ENCODE measurements at places on chromosomes 11 and 22.

DNA sequence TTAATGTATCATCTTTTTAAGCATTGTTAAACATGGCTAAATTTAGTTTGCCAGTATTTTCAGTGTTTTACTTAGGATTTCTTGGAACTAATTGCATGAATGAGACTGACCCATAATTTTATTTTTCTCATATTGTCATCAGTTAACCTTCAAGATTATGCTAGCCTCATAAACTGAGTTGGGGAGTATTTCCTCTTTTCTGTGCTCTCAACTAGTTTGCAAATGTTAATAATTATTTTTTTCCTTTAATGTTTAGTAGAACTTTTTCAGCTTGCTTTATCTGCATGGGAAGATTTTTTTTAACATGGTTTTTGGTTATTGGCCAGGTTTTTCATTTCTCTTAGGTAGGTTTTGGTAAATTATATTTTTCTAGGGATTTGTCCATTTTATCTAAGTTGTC, 235.4 kb upstream of the SESN3 start:
- no peak for DNase-seq

DNA sequence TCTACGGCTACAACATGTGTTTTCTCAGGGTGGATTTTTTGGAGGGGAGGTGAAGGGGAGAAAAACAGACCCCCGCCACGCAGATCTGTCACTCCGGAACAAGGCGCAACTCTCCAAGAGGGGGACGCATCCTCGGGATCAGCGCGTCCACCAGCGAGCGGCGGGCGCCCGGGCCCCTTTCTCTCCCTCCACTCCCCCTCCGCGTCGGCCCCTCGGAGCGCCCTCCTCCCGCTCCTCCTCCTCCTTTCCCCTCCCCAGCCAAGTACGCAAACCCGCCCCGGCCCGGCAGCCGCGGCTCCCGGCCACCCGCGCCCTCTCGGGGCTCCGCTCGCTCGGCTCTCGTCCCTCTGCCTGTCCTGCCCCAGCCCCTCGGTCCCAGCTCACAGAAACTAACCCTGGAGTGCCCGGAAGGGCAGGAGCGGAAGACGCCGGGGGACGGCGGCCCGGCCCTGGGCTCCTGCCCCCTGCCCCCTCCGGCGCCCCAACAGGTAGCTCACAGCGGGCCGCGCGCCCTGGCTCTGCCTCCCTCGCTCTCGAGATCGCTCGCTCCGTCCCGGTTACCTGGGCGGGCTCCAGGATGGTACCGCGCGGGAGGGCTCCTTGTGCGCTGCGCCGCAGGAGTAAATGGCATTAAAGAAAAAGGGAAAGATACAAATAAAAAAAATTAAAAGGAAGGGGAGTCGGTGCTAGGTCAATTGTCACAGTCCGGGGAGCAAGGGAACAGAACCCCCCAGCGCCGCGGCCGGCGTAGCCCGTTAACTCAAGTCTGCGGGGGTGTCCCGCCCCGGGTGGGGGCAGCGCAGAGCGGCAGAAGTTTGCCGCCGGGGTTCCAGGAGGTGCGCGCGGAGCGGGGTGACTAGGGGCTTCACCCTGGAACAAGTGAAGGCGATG, 131.4 kb upstream of the C11orf58 start:
- no peak for DNase-seq

- no peak for DNase-seq
These were observed 100.7 kb upstream of the BIRC3 start for GRCh38 chr11:102216433-102217075.

DNA sequence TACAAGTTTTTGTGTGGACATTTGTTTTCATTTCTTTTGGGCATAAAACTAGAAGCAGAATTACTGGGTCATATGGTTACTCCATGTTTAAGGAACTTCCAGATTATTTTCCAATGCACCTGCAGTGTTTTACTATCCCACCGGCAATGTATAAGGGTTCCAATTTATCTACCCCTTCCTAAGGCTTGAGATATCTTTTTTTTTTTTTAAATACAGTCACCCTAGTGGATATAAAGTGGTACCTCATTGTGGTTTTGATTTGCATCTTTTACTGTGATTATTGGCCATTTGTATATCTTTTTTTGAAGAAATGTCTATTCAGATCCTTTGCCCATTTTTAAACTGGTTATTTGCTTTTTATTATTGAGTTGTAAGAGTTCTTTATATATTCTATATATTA, 34.6 kb upstream of the UCP3 start:
- no peak for DNase-seq

GRCh38 chr11:14503023-14503422, 3.4 kb upstream of the COPB1 start:
- no peak for DNase-seq

- DNase-seq = no peak
These were observed 17.7 kb downstream of the POLDIP3 start for GRCh38 chr22:42596863-42597530.

DNA sequence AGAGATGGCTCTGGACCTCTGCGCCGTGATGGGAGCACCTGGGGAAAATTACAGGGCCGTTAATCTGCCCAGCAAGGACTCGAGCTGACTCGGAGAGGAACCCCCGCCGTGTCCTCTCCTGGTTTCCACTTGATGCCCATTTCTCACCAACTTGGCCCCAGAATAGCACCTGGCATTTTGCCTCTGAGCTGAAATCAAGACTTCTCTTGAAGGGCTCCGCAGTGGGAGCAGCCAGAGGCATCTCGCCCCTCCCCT, 19.0 kb upstream of the CABP7 start:
- no peak for DNase-seq

- DNase-seq = no peak
These were observed 658 bp downstream of the STIP1 start for GRCh38 chr11:64186492-64187165.

GRCh38 chr11:19279451-19279850, 38.7 kb upstream of the E2F8 start:
- DNase-seq = no peak

- no peak for DNase-seq
These were observed 36.4 kb downstream of the MAML2 start for GRCh38 chr11:96306600-96306932.

GRCh38 chr22:42868751-42869251, 11.7 kb upstream of the ARFGAP3 start:
- DNase-seq = no peak

GRCh38 chr11:62069986-62070919, 53.6 kb upstream of the INCENP start:
- no peak for DNase-seq

Data from non-pigmented ciliary epithelial cell (primary cell).